ENCODE measurements at places on chromosomes 3 and 15.
A peak's percentile ranks its signal among the peaks of the same experiment; 100 is the strongest.

- no peak for DNase-seq
Measured at GRCh38 chr3:56930706-56931105, 129.0 kb upstream of the ARHGEF3 start.

GRCh38 chr15:41396111-41396510 lies 6.2 kb downstream of the NDUFAF1 start:
- peak; percentile 59 for DNase-seq

DNA sequence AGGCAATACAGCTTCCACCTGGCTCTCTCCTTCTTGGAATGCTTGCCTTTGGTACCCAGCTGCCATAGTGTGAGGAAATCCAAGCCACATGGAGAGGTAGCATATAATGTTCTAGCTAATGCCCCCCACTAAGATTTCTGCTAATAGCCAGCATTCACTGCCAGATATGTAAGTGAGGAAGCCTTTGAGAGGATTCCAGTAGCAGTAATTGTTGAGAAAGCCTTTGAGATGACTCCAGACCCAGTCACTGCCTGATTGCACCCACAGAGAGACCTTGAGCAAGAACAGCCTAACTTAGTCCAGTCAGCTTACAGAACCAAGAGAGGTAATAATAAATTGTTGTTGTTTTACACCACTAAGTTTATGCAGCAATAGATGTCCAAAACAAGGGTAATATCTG lies 63.1 kb downstream of the STRIT1 start:
- DNase-seq, result no peak

DNA sequence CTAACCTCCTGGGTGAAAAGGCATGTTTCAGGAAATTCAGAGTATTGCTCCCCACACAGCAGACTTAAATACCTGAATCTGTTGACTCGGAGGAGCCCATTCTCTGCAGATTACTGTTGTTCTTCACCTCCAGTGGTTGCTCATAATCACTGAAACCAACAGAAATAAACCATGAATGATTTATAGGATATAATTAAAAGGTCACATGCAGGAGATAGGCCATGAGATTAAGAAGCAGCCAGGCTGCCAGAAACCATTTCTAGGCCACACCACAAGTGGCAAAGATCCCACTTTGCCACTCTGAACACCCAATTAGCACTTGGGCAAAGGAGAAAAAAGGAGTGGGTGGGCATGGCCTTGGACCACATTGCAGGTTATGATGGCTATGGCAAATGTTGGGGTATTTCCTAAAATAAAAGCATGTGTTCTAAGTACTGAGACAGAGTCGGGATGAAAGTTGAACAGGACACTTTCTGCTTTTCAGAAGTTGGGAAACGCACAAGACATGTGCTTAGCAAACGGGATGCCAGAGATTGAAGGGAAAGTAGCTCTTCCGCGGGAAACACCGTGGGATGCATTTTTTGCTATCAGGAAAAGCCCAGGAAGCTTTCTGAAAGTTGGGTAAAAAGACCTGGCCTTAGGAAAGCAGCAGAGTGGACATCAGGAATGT lies 1.5 kb downstream of the CDC25A start:
- DNase-seq, result no peak

DNA sequence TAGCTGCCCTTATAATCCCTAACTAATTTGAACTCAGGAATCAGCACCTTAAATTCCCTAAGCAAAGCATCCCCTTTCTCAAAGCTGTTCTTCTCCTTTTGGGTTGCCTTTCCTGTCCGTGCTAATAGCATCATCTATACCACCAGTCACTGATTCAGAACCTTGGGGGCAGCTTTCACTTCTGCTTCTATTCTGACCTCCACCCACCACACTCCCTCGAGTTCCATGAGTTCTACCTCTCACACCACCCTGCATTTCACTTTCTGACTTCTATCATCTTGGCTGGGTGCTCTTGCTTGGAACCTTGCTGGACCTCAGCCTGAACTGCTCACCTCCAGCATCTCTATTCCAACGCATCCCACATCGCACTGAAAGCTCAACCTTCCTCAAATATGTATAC lies 55.4 kb upstream of the KCNMB2 start:
- DNase-seq, result no peak

DNA sequence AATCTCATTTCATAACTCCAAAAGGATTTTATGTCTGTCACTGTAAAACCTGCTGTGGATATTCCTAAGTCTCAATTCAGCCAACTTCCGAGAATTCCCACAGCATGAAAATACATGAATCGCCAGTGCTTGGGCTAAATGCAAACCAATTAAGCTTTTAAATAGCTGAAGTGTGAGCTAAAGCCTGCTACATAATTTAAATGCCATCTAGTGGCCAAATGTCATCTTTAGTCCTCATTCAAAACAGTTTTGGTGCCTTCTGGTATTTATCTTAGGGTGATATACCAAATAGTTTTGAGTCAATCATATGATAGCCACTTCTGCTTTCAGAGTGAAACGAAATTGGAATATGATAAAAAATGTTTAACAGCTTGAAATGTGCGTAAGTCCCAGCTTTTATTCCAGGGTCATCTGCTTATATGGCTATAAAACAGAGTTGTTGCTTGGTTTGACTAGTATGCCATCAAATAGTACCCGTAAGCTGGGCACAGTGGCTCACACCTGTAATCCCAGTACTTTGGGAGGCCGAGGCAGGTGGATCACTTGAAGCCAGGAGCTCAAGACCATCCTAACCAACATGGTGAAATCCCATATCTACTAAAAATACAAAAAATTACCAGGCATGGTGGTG lies 41.8 kb upstream of the CCNL1 start:
- DNase-seq, result no peak

- DNase-seq, result no peak
Measured at GRCh38 chr15:62549345-62549970, 384.4 kb upstream of the C2CD4B start.

DNA sequence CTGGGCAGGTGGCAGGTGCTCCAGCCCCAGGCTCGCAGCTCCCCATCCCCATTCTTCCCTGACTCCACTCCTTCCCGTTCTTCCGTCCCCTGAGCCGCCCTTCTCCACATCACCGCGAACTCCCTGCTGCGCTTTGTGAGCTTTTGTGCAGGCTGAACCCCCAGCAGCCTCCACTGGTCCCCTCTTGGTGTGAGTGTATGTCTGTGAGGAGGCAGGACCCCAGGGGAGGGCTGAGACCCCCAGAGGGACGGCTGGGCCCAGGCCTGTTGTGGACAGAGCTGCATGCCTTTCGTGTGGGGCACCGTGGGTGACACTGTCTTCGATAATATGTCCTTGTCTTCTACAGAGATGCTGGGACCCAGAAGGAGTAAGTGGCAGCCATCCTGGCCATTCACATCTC lies 7.3 kb upstream of the ITIH3 start:
- DNase-seq, result no peak

DNA sequence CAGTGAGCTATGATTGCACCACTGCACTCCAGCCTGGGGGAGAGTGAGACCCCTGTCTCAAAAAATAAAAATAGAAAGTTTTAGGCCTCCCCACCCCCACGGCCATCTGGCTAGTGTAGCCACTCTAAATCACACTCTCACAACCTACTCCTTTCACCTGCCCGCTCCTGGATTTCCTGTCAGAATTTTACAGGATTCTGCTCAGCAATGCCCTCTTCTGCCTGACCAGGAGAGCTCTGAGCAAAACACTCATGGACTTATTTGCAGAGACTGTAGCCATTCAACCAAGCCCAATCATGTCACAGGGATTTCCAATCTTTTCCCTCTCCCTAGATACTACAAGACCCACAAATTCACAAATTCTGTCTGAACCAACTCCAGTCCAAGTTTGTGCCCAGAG lies 242.6 kb upstream of the TPRG1 start:
- DNase-seq, result no peak

DNA sequence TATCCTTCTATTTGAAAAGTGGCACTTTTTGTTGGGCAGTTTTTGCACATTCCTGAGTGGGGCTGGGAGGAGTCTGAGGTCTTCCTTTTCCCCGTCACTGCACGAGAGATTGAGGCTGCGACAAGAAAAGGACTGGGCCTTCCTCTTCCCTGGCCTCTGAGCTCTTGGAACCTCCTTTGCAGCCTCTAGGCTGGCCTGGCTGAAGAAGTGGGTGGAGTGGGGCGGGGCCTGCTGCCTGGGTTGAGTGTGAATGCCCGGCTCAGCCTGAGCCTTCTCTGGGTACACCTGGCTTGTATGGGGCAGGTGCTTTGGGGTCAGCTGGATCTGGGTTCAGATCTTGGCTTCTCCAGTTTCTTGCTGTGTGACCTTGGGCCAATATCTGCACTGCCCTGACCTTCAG lies 43.1 kb downstream of the PLXNA1 start:
- DNase-seq, result no peak

GRCh38 chr3:58026598-58026997 lies 18.4 kb downstream of the FLNB start:
- no peak for DNase-seq

DNA sequence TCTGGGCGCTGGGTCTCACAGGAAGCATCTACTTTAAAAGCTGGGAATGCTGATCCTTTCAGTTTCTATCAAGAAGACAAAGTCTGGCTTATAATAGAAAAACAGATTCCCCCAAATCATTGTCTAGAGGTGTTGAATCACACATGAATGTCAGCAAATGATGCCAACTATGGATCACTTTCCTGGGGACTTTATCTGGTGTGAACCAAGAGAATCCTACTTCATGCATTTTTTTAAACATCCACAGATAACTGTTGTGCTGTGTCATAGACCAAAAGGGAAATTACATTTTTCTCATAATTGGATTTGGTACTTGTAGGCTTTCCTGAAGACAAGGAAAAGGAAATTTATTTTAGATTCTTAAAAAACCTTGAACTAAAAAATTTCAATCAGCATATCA lies 132.7 kb downstream of the CD47 start:
- no peak for DNase-seq

GRCh38 chr15:90002428-90002844 lies 1.3 kb downstream of the ZNF710 start:
- DNase-seq, result peak; percentile 60

GRCh38 chr3:56839784-56840715 lies 38.3 kb upstream of the ARHGEF3 start:
- no peak for DNase-seq

DNA sequence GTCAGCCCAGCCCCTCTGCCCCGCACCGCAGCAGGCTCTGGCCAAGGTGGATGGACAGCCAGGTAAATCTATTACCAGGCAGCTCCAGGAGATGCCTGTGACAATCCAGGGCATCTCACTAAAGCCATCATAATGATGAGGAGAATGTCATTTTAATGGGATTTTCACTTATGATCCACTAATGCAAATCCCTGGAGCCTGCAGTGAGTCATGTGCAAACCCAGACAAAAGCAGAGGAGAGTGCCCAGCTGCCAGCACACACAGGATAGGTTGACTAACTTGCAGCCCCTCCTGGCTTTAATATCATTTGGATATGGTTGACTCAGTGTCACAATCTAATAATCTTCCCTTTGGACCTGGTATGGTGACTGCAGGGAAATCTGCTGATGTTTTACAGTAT lies 206.9 kb upstream of the TRIM42 start:
- peak; percentile 37 for DNase-seq

DNA sequence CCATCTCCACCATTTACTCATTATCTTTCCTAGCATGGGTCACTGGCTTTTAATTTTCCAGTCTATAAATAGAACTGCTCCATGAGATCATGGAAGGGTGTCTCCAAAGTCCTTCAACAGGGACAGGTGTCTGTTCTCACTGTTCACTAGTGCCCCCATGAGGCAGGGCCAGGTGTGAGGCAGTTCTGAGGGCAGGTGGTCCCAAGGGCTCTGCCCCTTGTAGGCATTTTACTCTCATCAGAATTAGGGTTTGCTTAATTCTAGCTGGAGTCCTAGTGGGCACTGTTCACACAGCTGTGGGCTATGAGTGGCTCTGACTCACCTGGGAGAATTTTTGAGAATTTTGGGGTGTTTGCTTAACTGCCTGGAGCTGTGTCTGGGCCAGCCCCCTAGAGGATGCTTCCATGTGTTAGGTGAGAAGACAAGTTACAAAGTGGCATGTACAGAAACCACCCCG lies 248.0 kb upstream of the LYSMD4 start:
- DNase-seq, result no peak

DNA sequence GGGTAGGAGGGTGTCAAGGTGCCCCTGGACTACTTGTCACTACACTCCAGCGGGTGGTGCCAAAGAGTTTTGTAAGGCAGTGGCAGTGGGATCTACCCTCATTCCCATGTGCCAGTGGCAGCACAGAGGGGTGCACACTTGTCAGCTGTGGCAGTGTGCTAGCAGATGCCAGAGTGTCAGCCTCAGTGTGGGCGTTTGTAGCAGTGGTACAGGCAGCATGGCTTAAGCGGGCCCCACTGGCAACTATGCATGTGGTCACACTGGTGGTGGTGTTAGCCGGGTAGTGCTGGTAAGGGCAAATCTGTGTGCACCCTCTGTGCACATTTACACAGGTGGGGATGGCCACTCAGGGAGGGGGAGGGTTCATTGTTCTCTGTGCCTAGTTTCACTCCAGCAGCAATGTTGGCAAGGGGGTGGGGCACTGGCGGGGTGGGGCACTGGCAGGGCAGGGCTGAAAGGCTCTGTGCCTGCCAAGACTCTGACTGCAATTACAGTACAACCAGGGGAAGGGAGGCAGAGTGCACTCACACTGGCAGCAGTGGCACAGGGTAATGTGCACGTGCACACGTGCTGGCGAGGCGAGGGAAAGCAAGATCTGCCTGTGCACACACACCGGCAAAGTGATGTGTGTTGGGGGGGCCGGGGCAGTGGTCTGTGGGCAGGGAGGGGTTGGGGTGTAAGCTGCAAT lies 31.8 kb downstream of the MYO9A start:
- DNase-seq, result peak; percentile 36

DNA sequence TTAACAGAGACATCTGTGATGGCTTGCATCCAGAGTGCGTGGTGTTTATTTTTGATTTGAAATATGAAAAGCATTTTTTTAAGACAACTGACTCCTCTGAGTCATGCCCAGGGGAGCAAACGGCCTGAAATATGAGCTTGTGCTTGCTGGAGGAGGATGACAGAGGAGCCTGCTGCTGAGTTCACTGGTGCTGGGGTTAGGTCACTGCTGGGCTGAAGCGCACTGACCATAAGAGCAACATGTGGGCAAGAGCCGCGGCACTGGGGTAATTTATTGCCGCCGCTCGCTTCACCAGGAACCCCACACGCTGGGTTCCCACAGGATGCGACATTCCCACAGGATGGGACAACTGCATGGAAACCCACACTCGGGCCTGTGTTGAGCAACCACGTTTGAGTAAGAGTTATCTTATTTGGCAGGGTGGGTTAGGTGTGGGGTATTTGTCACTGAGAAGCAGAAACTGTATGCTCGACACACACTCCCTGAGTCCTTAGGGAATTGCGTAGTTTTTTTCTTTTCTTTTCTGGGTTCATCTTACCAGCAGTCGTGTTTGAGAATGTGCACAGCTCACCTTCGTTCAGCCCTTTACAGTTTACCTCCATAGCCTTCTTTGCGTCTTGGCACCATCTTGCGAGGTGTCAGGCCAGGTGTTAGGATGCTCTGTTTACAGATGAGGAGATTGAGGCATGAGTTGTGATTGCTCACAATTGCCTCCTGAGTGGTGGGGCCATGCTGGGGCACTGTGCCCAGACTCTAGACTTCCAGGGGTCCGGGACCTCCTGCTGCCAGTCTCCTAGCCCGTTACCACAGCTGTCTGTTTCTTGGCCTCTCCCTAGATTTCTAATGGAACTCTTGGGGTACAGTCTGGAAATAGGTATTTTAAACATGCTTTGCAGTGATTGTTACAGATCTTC lies 60.4 kb downstream of the SMAD3 start:
- DNase-seq, result no peak

Measured in upper lobe of left lung (tissue), 6 donors.